Retina (tissue), 1 donor: ENCODE measurements at places on chromosomes 5 and 9.
A peak's percentile ranks its signal among the peaks of the same experiment; 100 is the strongest.

DNA sequence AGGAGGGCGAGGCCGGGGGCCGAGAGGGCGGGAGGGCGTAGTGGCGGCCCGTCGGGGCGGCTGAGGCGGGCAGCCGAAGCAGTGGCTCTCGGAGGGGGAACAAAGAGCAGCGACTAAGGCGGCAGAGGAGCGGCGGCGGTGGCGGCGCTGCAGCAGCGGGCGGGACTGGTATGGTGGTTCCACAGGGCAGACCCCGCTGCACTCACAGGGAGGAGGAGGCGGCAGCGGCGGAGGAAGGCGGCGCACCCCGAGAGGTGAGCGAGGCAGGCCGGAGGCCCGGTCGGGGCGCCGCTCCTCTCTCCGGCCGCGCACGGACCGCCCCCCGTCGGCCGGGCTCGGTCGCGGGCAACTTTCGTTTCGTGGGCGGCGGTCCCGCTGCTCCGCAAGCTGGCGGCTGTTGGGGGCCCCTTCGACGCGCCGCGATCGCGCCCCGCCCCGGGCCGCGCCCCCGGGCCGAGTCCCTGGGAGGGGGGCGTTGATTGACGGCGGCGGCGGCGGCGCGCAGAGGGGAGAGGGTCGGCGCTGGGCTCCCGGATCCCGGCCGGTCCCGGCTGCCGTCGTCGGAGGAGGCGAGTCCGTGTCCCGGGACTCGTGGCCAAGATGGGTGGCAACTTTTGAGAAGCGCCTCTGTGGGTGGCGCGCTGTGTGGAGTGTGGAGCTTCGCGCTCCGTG lies 467 bp downstream of the CNOT6 start:
- DNase-seq: peak; percentile 76

- DNase-seq: no peak
These were observed 814 bp downstream of the CCDC125 start for GRCh38 chr5:69331528-69332445.

- no peak for DNase-seq
These were observed 92.7 kb upstream of the PTCH1 start for GRCh38 chr9:95609426-95609825.

DNA sequence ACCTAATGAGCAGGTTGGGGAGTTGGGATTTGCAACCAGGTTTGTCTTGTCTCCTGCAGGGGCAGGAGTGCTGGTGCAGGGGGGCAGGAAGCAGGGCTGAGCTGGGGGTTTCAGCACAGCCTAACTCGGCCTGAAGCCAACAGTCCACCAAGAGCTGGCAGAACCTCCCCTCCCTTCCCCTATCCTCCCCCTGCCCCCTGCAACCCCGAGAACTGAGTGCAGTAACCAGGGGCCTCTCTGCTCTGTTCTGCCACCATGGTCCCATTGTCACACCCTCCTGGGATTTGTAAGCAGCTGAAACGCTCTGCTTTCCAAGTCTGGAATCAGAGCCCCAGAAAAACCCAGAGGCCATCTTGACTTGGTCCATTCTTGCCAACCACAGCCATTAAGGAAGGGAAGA lies 72.9 kb downstream of the ARHGEF37 start:
- no peak for DNase-seq

GRCh38 chr9:115039516-115040120 lies 78.3 kb downstream of the TNC start:
- DNase-seq: peak; percentile 68

- no peak for DNase-seq
These were observed 360.5 kb downstream of the BNC2 start for GRCh38 chr9:16509997-16510396.

- no peak for DNase-seq
These were observed 3.2 kb upstream of the ADAMTSL2 start for GRCh38 chr9:133531293-133531692.

DNA sequence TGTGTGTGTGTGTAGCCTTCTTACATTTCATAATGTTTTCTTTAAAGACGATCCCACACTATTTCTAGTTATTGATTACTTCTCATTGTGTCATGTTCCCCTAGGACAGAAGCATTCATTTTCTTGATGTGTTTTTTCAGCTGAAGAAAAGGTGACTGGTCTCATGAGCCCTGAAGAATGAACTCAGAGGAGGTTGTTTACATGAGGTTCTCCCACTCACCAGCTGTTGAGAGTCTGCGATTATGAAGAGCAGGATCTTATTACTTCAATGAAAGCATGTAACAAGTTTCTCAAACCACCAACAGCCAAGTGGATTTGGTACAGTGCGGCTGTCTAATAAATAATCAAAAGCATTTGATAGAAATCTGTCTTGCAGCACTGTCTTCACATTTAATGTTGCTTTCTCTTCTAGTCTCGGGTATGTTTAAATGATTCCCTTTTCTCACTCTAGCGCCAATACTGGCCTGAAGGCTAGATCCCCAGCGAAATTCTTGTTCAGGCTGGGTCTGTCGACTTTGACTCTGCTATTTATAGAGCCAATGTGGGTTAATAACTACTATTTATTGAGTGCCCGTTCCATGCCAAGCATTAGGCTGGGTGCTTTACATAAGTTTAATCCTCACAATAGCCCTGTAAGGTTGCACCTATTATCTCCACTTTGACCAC lies 9.6 kb upstream of the FSD1L start:
- DNase-seq: no peak

GRCh38 chr9:27371382-27371781 lies 74.4 kb upstream of the EQTN start:
- no peak for DNase-seq

DNA sequence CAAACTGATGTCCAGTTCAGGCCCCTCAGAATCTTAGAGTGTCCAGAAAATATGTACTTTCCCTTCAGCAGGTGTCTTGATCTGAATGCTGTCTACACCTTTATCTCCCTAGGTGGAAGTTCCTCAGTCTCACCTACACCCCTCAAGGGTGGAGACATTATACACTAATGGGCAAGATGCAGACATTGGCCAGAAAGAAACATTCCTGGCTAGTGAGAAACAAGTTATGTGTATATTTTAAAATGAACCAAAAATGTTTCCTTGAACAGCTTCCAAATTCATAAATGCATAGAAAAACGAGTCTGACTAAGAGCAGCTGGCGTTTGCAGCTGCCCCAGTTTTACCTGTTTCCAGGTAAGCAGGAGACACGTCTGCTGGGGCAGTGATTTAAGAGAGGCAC lies 140.5 kb upstream of the IRX4 start:
- no peak for DNase-seq

DNA sequence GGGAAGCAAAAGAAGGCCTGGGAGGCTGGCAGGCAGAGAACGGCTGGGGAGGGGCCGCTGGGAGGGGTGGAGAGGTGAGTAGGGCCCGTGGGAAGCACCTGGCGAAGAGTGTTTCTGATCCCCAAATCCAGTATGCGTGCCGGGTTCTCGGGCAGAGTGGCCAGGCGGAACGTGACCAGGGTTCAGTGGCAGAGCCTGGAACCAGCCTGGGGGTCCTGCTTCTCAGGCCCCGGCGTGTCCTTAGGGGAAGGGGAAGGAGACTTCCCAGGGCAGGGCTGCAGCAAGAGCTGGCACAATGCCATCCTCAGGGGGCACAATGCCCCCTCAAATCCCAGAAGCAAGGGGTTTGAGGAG lies 25.5 kb upstream of the IER5L start:
- DNase-seq: no peak

- no peak for DNase-seq
These were observed 50.5 kb upstream of the OLFM1 start for GRCh38 chr9:135036861-135037465.

- DNase-seq: no peak
These were observed 346 bp downstream of the ATOX1 start for GRCh38 chr5:151758141-151758429.

- no peak for DNase-seq
These were observed 1.2 kb upstream of the RNF38 start for GRCh38 chr9:36401164-36401740.

DNA sequence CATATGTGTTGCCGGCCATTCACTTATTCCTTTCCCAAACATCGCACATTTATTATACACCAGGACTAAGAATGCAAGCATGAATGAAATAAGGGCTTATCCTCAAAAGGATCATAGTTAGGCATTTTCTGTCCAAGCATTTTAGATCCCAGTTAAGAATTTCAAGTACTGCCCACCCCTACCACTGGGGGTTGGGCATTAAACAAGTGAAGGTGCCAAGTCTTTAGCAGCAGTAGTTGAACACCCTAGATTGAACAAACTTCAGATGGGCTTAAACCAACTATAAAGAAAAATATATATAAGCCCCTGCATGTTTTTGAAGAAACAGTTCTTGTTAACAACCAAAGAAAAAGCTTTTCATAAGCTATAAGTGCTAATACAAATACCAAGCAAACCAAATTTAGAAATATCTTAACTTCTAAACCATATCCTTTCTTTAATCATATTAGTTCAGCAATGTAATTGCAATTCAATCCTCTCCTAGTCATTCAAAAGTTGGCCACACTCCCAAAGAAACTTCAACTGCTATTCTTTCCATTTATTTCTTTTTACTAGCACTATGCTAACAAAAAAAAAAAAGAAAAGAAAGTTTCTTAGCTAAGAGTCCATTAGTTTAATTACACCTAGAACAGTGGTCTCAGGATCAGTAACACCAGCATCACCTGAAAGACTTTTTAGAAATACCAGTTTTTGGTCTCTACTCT lies 149.8 kb downstream of the MLLT3 start:
- no peak for DNase-seq

- peak; percentile 15 for DNase-seq
These were observed 127.0 kb downstream of the NNT start for GRCh38 chr5:43729846-43730478.
